ENCODE measurements at places on chromosomes 2 and 18.

DNA sequence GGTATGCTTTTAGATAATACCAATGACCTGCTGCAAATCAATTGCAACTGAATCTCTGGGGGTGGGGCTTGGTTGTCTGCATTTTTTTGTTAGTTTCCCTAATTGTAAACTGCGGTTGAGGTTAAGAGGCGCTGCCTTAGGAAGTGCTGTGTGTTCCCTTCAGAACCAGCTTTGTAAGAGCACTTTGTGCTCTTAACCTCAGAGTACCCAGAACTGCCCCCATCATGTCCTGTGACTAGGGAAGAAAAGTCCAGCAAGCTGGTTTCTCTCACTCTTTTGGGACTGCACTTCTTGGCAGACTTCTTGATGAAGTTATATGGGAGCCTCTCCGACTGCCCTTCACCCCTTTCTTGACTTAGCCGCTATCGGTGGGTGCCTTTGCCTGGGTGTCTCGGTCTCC, 245.5 kb upstream of the CXCR4 start:
- no peak for DNase-seq

DNA sequence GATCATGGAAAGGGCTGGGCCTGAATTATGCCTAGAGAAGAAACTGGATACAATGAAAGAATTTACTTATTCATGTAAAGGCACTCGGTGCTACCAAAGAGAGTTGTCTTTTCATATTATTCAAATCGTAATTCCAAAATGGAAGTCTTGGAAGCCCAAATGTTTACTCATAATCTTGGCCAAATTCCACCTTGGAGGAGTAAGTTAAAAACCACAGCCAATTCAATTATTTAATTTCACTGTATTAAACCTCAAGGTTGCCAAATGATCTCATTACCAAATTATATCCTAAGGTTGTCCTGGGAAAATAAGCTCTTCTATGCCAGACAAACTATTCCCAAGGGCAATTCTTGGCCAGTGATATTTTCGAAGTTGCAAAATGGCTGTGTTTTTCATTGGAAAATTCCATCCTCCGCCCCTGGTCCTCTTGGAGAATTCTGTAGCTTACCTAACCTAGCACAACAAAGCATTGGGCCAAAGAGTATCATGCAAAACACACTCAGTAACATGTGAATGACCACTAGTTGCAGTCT, 11.1 kb upstream of the VPS4B start:
- DNase-seq, result no peak

GRCh38 chr2:44836916-44837315, 104.6 kb upstream of the SIX3 start:
- DNase-seq, result no peak

DNA sequence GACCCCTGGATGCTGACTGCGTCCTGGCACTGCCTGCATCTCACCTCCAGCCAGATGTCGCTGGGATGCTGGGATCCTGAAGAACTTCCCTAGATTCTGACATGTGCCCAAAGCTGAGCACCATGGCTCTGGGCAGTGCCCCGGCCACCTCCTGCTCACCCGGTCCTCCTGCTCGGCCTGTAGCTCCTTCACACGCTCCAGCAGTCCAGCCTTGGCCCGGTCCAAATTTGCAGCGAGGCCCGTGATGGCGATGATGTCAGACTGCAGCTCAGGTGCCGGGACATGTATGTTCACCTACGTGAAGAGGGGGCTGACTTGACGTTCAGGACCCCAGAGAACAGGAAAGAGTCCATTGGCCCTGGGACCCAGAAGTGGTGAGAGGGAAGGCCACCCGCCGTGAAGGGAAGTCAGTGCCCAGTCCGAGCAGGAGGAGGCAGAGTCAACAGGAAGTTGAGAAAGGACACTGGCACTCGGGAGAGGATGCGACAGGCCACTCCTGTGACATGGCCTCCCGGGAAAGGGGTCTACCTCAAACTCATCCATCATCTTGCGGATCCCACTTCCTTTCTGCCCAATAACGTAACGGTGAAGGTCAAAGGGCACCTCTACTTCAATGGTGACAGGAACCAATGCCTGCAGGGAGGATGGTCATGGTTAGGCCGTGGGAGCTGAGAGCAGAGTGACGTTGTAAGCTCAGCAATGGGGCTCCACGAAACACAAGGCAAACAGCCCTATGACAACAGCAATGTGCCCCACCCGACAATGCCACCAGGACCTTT, 46.7 kb downstream of the ANO7 start:
- DNase-seq, result no peak

GRCh38 chr2:107358362-107358761, 468.3 kb upstream of the RGPD4 start:
- no peak for DNase-seq

GRCh38 chr2:8447610-8448221, 234.1 kb upstream of the ID2 start:
- no peak for DNase-seq

DNA sequence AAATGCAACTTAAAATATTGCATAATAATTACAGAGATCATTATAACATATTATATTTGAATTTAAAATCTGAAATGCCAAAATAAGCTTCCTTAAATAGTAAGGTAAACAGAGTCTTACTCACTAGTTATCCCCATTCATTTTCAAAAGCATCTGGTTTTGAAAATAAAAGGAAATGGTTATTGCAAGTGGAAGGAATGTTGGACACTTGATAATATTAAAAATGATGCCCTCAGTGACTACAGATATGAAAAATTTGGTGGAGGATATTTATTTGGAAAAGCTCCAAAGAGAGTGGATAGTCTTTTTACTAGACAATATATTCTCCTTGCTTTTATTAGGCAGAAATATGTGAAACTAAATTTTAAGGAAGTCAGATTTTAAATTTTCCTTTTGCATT, 39.7 kb downstream of the CDH19 start:
- DNase-seq, result no peak

GRCh38 chr2:68755071-68755470, 20.5 kb downstream of the ARHGAP25 start:
- no peak for DNase-seq

DNA sequence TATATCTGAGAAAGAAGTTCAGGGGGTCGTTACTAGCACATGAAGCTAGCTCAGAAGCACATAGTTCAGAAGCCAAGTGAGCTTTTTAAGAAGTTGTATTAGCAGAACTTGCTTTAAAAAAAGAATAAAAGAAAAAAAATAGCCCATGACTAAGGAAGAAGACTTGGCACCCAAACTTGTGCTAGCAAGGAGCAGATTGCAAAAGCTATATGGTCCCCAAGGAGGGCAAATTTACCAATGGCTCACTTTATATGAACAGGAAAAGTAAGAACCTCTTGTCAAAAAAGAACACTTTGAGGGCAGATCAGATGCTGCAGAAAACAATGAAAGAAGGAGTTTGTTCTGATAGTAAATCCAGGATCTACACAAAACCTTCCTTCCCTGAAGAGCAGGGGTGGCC, 486.5 kb upstream of the ACVR2A start:
- no peak for DNase-seq

DNA sequence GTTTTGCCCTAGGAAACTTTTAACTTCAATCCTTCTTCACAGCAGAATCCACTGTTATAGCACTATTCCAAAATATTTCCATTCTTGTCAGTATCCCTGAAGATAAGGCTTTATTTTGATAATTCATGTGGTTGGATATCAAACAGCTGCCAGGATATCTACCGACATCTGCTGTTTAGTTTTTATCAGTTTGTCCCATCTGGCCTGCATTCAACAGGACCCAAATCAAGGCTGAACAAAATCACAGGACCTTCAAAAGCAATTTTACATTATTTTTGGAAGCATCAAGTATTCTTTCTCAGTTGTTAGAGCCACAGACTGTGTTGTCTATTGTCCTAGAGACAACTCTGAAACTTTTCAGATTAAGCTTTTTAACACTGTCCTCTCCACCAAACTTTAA, 429.0 kb upstream of the PIK3C3 start:
- no peak for DNase-seq

DNA sequence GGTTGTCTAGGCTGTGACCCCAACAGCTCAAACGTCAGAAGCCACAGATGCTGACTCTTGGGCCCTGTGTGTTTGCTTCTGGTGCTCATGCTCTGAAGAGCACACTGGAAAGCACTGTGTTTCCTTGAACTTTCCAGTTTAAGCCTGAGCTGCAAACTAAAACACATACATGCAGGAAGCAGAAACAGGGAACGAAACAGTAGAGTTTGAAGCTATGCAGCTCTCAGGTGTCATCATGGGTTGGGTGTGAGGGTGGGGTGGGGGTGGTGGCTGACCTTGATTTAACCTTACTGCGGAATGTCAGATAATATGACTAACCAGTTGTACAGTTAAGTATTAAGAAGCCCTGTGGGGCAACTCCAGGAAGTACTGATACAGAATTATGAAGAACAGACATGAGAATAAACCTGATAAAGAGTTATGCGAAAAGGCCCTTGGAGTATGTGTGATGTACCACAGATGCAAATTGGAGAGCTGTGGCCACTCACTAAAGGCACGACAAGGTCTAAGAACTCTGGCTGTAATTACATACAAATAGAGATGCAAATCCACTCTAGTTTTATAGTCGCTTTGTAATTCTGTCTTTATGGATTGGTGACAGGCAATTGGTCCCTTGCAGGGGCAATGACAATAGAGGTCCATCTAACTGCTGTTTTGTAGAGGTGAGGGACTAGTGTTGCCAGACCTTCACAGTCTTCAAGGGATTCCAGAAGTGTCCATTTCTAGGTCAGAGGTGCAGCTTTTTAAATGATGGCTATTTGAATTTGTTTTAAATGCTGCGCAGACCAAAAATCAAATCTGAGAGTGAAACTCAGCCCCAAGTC, 273.1 kb downstream of the NAPG start:
- DNase-seq, result no peak

GRCh38 chr2:60355849-60356261, 197.6 kb downstream of the BCL11A start:
- DNase-seq, result no peak

- DNase-seq, result no peak
These were observed 24.0 kb upstream of the GLI2 start for GRCh38 chr2:120711694-120712093.

DNA sequence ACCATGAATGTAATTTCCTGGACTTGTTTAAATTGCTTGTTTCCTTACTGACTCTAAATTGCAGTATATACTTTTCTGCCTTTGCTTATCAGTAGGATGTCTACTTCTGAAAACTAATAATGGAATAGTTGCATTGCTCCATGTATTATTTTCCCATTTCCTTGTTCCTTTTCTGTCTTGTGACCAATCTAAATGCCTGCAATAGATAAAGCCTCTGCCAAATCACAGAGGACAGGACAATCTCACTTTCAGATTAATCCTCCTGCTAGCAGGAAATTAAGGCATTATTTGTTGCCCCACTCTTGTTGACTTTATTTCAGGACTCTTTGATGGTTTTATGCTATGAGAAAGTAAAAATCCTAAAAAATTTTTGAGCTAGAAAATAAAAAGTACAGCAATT, 4.7 kb upstream of the ESCO1 start:
- DNase-seq, result no peak

DNA sequence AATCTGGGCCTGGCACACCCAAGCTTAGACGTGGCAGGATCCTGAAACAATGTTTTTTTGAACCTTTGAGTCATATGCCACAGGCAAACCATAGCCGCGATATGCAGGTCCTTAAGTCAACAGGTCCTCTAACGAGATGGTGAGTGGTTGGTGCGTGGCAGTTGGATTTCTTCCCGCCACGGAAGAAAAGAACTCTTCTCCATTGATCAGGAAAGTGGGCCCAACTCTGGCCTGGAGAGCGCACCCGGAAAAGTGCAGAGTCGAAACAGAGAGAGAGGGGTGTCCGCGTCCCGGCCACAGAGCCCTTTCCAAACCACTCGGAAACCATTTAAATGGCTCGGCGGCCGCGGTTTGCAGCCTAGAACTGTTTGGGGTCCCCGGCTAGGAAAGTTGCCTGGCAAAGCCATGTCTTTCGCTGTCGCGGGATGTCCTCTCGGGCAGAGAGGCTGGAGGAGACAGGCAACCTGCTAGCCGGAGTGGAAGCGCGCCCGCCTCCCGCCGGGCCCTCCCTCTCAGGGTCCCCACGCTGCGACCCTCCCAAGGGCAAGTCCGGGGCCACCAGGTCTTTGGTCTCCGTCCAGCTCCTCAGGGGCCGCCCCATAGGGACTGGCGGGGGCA, 777 bp downstream of the GALNT3 start:
- DNase-seq, result no peak

DNA sequence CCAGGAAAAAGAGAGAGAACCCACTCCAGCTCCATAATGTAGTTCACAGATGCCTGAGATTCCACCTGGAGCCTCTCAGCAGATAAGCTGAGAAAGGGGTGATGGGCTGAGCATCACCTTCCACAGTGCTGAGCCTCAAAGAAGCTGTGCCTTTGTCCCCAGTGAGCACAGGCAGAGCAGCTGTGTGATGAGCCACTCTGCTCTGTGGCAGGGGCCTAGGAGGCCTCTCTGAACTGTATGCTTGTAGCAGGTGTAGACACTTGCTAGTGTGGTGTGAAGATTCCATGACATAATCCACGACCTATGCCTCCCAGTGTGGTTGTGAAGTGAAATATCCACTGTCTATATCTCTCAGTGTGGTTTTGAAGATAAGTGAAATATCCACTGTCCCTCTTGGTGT, 70.4 kb upstream of the MGAT4A start:
- DNase-seq, result no peak

- DNase-seq, result no peak
These were observed 42.3 kb downstream of the FSIP2 start for GRCh38 chr2:185780890-185781289.

DNA sequence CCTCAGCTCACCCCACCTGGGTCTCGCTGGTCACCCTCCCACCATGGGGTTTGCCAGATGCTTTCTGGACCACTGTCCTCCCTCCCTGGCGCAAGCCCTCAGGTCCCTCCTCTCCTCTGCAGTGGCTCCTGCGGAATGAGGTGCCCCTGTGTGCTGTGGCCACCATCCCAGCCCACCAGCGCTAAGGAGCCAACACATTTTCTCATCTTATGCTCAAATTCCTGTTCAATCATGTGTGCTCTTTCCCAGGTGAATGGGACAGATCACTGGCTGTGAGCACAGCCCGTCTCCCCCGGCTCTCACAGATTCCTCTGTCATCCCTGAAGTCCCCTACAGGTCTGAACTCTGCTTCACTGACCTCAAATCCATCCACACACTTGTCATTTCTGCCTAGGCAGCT, 15.2 kb upstream of the CCDC74B start:
- DNase-seq, result no peak

- DNase-seq, result no peak
These were observed 72.6 kb downstream of the TXNL1 start for GRCh38 chr18:56565551-56566345.

GRCh38 chr2:216971593-216971992, 111.7 kb upstream of the TNP1 start:
- no peak for DNase-seq

GRCh38 chr2:48377646-48378045, 152.3 kb upstream of the STON1 start:
- DNase-seq, result no peak
